A673 (cell line): ENCODE measurements at places on chromosomes 5 and 9. TPM values are rescaled to one million over a fixed set of nuclear protein-coding genes. Genes with fewer than 3 reads are reported as not detected.

PTGS1 gene
- total RNA-seq: not detected in 2 replicates

TLX3 gene
- not detected in 2 replicates for total RNA-seq

HAVCR2 gene
- 0.13 and 0.19 TPM in 2 replicates for total RNA-seq

SEMA6A gene
- total RNA-seq: 10.6 and 13.5 TPM in 2 replicates

FIBCD1 gene
- total RNA-seq: 0.19 TPM in 1 of 2 replicates, not detected in the other

ADGRV1 gene
- 4.0 and 6.8 TPM in 2 replicates for total RNA-seq

GFPT2 gene
- total RNA-seq: 0.82 and 1.2 TPM in 2 replicates

DNA sequence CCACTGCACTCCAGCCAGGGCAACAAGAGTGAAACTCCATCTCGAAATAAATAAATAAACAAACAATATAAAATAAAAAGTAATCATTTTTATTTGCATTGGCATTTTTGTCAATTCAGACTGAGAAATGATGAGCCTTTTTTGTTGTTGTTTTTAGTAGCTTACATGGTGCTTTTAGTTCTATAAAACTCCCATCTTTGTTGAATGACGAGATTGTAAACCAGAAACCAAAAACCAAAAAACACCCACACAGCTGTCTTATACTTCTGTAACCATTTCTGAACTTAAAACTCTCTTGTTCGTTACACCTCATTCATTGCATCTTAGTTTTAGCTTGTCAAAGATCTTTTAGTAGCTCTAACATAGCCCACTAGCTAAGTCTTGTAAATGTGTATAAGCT, 44.7 kb downstream of the GGTA1 start:
- no peaks in the 10 kb centered on the region for H3K36me3 ChIP-seq
- no peak overlapping the region for H3K27ac ChIP-seq
- no peak overlapping the region for H3K4me3 ChIP-seq
- DNase-seq: no peak
- no peaks in the 10 kb centered on the region for H3K4me1 ChIP-seq

- H3K36me3 ChIP-seq: no peaks in the 10 kb centered on the region
- no peak overlapping the region for H3K4me3 ChIP-seq
- H3K27me3 ChIP-seq: no peaks in the 10 kb centered on the region
- no peaks in the 10 kb centered on the region for H3K4me1 ChIP-seq
Observed at GRCh38 chr9:123418506-123418905, 62.5 kb downstream of the CRB2 start.

DNA sequence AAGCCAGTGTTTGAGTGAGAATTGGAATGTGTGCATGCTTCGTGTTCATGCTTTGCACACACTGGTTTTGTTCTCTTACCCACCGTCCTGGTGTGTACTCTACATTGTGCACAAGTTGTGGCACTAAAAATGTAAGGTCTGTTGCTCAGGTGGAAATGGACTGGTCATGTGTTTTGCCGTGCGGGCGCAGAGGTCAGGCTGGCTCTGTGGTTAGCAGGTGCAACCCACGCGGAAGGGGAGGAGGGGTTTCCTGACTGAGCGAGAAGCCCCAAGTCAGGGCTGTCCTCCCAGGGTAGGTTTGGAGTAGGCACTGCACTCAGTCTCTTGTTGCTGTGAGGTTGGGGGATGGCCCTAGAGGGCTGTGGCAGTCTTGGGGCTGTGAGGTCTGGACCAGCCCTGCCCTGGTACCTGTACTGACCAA, 86.6 kb downstream of the EHMT1 start:
- H3K27me3 ChIP-seq: no peaks in the 10 kb centered on the region
- DNase-seq: no peak
- H3K4me1 ChIP-seq: no peaks in the 10 kb centered on the region

DNA sequence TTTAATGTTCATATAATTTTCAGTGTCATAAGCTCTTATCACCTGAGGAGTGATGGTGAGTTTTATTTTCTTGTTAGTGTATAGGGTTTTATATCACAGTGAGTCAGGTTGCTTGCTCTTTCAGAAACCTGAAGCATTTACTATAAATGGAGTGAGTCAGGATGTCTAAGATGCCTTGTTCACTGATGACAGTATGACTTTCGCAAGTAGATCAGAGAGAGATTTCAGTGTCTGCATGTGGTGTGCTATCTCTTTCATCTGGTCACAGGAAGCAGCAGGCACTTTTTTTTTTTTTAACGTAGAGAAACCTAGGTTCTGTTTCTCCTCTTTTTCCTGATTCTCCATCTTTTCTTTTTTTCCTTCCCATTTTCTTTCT, 237.1 kb downstream of the DMRTA1 start:
- DNase-seq: no peak
- no peak overlapping the region for H3K4me3 ChIP-seq
- no peaks in the 10 kb centered on the region for H3K36me3 ChIP-seq
- no peaks in the 10 kb centered on the region for H3K4me1 ChIP-seq
- no peak overlapping the region for H3K27ac ChIP-seq
- no peaks in the 10 kb centered on the region for H3K27me3 ChIP-seq

GRCh38 chr9:110446171-110446570, 108.5 kb upstream of the TXNDC8 start:
- DNase-seq: no peak
- no peak overlapping the region for H3K4me3 ChIP-seq
- no peaks in the 10 kb centered on the region for H3K4me1 ChIP-seq
- no peaks in the 10 kb centered on the region for H3K36me3 ChIP-seq

GRCh38 chr9:135474915-135475314, 4.7 kb upstream of the PPP1R26 start:
- peak; percentile 81 for DNase-seq
- H3K4me3 ChIP-seq: no peak overlapping the region
- no peaks in the 10 kb centered on the region for H3K27me3 ChIP-seq
- no peak overlapping the region for H3K27ac ChIP-seq
